Stimulated activated CD4-positive, alpha-beta T cell treated with anti-CD3 and anti-CD28 coated beads, Interleukin-12 subunit alpha, Interleukin-12 subunit beta, amount 100 ng/mL, for 24 hours (primary cell): ENCODE measurements at places on chromosomes 13 and 19.

DNA sequence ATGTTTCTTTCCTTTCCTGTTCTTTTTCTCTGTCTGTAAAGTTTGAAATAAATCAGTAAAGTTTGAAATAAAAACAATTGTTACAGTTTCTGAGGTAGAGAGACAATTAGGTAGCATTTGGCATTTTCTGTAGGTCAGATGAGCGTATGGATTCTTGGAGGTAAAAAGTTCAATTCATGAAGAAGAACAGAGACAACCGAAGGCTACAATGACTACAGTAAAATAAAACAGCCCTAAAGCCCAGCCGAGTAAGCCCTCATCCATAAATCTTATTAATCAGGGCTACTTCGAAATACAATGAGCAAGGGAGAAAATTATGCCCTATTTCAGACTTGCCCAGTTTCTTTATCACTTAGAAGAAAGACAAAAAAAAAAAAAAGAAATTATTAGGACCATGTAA is 941.9 kb upstream of the SLC10A2 start:
- DNase-seq, result no peak

DNA sequence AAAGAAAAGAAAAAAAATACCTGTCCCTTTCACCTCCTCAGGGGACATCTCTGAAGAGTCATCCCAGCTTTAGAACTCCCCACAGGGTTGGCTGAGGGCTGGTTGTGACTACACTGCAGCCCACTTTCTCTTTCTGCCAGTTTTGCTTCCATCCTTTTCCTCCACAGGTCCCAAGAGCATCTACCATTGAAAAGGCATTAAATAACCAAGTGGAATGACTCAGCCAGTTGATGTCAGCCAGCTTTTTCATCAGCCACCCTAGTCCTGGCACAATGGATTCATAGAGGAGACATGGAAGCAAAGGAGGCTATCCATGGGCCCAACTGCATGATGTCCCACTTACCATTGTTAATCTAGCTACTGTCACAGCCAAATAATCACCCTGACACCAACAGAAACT is 9.2 kb upstream of the RCBTB1 start:
- DNase-seq, result no peak

- DNase-seq, result no peak
These were observed 29.9 kb downstream of the EFNA2 start for GRCh38 chr19:1315470-1316166.

DNA sequence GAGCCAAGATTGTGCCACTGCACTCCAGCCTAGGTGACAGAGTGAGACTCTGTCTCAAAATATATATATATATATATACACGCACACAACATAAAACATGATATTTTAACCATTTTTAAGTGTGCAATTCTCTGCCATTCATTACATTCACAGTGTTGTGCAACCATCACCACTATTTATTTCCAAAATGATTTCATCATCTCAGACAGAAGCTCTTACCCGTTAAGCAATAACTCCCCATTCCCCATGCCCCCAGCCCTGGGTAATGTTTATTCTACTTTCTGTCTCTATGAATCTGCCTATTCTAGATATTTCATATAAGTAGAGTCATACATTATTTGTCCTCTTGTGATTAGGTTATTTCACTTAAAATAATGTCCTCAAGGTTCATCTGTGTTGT is 20.3 kb downstream of the WDR88 start:
- DNase-seq, result no peak

DNA sequence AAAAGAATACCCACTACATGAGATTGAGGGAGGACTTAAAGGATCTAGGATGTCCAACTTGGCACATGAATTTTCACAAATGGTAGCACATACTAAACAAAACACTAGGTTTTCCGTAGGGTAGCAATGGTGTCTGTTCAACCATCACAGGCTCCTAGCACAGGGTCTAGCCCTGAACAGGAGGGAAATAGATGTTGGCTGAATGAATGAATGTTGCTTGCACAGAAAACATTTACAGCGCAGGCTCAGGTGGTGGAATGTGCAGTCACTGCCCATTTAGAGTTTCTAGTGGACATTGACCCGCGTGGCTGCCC is 1.9 kb upstream of the MYCBP2 start:
- no peak for DNase-seq

DNA sequence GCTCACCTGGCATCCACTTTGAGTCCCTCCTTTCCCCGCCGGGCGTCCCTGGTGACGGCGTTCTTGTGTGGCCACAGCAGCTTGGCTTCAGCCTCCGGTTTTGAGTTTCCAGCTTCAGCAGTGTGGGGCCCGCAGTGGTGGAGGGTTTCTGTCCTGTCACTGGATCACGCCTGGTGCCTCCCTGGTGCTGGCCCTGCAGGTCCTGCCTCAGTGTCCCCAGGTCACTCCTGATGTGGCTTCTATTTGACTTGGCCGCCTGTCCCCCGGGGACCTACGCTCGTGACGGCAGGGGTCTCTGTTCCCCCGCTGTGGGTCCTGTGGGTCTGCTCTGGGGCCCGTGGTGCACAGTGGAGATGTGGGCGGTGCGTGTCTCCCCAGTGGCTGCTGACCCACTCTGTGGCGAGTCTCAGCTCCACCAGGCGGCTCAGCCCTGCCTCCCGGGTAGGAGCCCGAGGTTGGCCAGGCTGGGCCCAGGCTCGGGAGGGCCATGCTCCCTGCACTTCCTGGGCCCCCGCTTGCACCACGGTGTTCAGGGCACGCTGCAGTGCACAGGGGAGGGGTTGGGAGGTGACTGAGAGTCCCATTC is 1.9 kb downstream of the ATP4B start:
- no peak for DNase-seq

DNA sequence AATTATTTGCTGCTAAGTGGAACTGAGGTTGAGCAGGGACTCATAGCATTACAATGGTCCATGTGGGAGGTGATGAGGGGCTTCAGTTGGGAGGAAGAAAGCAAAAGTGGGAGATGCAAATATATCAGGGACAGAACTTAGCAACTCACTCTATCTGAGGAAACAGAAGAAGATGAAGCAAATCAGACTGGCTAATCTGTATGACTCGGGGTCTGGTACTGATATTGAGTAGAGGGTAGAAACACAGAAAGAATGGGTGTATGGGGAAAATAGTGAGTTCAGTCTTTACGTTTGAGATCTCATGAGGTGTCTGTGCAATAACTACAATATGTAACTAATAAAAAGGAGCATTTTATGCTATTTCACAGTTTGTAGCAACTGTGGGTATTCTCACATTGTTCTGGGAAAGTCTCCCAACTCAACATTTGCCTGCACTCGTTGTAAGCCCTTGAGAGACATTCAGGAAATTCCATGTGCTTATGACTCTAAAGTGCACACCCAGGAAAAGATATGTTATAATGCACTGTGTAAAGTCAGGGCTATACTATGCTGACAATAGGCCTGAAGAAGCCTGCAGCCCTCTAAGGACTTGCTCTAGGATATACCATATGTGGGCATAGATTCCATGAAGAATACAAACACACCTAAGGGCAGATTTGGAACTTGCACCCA is 183.5 kb downstream of the SPRY2 start:
- no peak for DNase-seq

DNA sequence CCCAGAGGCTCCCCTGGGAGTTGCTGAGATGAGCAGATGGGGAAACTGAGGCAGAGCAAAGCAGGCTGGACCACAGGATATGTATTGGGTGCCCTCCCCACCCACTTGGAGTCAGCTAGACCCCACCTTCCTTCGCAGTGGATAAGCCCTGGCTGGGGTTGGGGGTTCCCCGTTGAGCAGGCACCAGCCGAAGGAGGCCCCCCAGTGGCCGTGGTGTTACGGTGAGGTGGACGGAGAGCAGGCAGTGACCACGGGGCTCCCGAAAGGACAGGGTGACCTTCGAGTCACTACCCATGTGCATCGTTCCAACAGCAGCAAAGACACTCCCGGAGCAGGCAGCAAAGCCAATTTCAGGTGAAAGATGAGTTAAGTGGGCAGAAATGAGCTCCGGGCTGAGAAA is 62.4 kb upstream of the ADGRE5 start:
- DNase-seq, result no peak

DNA sequence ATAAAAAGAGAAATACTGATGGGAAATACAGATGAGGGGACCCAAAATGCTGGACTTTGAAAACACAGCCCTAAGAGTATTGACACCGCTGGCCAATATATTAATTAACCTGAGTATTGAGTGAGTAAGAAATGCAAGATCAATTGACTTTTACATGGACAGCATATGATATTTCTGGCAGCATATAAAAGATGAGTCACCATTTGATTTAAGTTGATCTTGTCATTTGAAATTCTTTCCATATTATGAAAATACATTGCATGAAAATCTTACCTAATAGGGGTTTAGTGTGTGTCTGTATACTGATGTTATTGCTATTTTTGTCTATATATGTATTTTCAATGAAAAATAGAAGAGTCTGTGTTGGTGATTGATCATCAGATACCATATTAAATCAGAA is 619.6 kb downstream of the KCTD12 start:
- DNase-seq, result no peak

DNA sequence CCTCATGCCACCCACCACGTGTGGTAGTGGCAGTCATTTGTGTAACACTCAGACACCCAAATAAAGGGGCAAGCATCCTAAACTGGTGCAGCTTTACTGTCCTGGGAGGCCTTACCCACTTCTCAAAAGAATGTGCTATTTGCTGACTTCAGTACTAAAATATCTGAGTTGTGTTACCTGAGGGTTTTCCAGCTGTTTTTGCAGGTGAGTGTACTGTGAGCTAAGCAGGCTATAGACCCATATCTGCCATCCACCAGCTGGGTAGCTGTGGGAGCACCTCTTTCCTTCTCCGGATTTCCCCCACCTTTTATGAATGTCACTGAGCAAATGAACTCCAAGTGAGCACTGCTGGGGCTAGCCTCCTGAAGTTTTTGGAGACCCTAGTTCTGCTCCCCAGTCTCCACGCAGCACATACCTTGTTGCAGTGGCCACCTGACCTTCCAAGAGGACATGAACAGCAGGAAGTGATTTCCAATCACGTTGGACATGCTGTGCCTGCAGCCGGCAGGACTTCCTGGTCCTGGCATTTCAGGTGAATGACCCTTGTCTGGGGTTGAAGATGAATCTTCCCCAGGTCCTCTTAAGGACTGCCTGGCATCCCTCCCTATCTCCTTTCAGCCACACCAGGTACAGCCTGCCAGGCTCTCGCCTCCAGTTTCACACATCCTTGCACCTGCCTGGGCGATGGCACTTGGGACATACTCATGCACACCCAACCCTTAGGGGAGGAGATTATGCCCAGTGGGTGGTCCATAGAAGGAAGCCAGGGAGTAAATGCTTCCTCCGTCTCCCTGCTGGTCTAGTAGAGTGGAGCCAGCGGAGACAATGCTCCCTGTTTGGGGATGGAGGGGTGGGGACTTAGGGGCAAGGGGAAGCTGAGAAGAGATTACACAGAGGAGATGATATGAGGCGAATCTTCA is 109.5 kb upstream of the SPATA13 start:
- DNase-seq, result no peak

- DNase-seq, result no peak
These were observed 29.5 kb upstream of the ANKRD10 start for GRCh38 chr13:110944121-110944967.

DNA sequence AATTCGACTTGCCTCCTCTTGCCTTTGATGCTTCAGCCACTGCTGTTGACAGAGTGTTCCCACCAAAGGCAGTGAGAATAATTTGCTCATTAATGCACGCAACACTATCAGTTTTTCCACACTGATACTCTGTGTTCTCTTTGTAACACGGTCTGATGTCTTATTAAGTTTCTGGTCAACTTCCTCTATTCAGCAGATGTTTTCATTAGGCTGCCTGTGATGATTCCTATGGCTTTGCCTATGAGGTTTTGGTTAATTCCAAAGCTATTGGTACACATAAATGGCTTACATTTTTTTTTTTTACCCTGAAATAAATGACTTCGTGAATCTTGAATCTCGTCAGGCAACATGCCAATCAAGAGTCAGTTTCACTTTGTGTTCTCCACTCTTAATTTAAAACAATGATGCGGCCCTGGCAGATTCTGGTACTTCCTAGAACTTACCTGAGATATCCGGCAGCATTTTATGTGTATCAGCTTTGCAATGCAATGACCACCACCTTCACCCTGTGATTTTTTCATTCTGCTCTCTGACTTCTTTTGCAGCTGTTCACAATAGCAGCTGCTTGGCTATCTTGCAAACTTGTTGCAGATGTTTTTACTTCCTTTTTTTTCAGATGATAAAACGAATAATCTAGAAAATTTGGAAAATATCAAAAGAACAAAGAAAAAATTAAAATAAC is 27.5 kb upstream of the KL start:
- DNase-seq, result no peak

DNA sequence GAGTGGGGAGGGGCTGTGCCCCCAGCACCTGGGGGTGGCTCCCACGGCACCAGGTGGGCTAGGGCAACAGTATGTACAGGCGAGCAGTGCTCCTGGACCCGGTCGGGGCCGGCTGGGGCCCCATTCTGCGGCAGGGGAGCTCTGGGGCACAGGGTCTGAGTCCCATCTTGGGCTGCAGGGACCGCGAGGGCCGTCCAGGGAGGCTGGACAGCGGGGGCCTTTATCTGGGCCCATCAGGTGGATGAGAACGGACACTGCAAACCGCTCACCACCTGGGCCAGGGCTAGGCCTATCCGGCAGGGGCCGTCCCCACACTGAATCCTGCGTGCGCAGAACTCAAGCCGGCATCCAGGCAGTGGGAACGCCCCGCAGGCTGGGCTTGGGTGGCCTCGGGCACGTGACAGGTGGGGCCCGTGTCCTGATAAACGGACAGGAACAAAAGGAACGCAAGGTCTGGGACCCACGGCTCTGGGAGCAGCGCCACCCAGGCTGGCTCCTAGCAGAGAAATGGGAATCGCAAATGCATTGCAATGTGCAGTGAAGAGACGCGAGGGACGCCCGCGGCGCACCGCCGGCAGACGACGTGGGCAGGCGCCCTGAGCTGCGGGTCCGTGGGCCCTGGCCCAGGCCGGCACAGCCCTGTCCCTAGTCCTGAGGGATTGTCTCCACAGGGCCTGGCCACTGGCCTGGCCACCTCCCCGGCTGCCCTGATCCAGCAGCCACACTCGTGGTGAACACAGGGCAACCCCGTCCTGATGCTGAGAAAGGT is 29.7 kb downstream of the BTBD2 start:
- no peak for DNase-seq

DNA sequence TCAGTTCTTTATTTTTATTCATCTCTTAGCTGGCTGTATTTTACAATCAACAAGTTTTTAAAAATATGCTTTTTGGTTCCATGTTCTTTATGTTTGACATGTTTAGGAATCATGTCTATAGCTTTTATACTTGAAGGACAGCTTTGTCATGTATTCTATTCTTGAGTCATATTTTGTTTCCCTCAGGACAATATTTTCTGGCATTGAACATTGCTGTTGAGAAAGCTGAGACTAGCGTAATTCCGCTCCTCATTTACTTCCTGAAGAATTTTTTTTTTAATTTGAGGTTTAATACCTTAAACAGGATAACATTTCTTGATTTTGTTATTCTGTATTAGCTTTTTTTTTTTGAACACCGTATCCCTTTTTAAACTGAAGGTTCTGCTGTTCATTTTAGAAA is 53.2 kb downstream of the RB1 start:
- no peak for DNase-seq
